Natural killer cell (primary cell): ENCODE measurements at places on chromosomes 6 and 20.
A peak's percentile ranks its signal among the peaks of the same experiment; 100 is the strongest.

DNA sequence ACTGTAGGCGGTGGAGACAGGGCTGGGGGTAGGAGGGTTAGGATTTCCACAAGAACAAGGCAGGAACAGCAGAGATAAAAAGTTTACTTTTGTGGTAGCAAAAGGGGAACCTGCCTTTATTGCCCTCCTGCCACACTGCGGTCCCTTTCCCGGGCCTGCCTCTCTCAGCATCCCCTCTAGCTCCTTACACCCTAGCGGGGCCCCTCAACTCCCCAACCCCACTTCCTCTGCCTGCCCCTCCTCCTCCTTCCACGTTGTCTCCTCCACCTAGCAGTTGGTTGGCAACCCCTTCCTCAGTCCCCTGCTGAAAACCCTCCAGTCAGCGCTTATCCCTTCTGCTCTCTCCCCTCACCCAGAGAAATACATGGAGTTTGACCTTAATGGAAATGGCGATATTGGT is 714 bp downstream of the AIF1 start:
- DNase-seq, result no peak

DNA sequence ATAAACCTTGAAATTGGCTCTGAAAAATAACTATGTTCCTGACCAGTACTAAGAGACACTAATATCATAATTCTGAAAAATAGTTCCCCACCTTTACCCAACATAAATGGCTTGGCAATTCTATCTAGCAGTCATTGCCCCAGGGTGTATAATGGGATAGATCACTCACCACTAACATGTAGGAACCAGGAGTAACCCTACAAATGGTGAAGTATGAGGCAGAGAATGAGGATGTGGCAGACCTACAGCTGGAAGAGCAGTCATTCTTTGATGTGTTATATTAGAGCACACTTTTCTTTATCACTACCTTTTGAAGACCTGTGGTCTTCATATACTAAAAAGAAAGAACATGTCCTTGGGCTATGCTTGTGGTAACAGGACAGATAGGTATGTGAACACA is 136.5 kb upstream of the SYNDIG1 start:
- no peak for DNase-seq

DNA sequence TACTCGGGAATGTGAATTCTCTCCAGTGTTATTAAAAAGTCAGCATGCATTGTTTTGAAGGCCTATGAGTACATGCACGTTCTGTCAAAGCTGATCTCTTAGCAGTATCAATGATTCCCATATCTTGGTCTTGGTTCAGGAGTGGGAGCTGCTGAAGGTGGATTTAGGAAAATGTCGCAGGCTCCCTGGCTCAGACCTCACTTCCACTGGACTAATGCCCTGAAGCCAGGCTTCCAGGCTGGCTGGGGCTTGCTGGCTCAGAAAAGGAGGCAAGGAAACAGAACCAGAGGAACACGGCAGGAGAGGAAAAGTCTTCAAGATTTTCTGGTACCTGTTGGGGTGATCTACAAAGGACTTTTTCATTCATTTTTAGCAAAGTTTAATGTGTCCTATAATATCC is 81.6 kb downstream of the OLIG3 start:
- no peak for DNase-seq

GRCh38 chr6:45654673-45655072 is 276.9 kb upstream of the SUPT3H start:
- no peak for DNase-seq

- no peak for DNase-seq
Measured at GRCh38 chr6:151808371-151809241, 1.1 kb downstream of the ESR1 start.

GRCh38 chr6:56076033-56076432 is 171.3 kb downstream of the COL21A1 start:
- DNase-seq, result no peak

DNA sequence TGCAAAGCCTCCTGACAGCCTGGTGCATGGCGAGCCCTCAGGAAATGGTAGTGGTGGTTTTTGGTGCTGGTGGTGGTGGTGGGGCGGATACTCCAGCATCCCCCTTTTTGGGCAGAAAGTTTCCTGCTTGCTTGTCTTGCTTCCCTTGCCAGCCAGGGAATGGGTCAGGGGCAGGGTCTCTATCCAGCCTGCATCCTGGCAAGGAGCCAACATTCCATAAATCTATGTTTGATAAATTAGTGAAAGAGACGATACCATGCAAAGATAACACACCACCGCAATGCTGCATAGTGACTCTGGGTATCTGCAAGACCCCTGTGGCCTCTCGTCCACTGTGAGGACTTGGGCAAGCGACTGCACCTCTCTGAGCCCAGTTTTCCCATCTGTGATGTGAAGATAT is 246.2 kb downstream of the LRFN2 start:
- DNase-seq, result no peak

DNA sequence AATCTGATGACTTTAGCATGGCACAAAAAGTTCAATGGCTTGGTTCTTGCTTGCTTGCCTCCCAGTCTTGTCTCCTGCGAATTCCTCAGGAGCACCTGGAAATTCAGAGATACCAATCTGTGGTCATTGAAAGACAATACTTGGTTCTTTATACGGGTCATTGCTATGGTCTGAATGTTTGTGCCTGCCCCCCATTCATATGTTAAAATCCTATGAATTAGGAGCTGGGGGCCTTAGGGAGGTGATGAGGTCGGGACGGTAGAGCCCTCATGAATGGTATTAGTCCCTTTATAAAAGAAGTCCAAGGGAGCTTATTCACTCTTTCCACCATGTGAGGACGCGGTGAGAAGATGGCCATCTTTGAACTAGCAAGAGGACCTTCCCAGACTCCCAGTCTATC is 721.8 kb downstream of the UTRN start:
- DNase-seq, result no peak

- DNase-seq, result no peak
Measured at GRCh38 chr6:72984981-72985665, 240.2 kb downstream of the KHDC1L start.

GRCh38 chr6:121881974-121882667 is 446.7 kb downstream of the GJA1 start:
- no peak for DNase-seq

GRCh38 chr6:104212977-104213668 is 646.6 kb downstream of the HACE1 start:
- DNase-seq, result no peak

- DNase-seq, result peak; percentile 44
Measured at GRCh38 chr6:154164397-154164796, 125.4 kb downstream of the OPRM1 start.

- DNase-seq, result no peak
Measured at GRCh38 chr20:44706301-44707017, 8.7 kb upstream of the CCN5 start.

GRCh38 chr6:116101790-116102189 is 1.1 kb downstream of the NT5DC1 start:
- DNase-seq, result no peak

GRCh38 chr6:7006515-7007191 is 101.1 kb upstream of the RREB1 start:
- no peak for DNase-seq

- no peak for DNase-seq
Measured at GRCh38 chr6:81252231-81252630, 500.2 kb downstream of the TENT5A start.

- no peak for DNase-seq
Measured at GRCh38 chr20:3802524-3803239, 6.6 kb downstream of the CDC25B start.

GRCh38 chr20:33400812-33401183 is 521 bp downstream of the CDK5RAP1 start:
- peak; percentile 38 for DNase-seq

DNA sequence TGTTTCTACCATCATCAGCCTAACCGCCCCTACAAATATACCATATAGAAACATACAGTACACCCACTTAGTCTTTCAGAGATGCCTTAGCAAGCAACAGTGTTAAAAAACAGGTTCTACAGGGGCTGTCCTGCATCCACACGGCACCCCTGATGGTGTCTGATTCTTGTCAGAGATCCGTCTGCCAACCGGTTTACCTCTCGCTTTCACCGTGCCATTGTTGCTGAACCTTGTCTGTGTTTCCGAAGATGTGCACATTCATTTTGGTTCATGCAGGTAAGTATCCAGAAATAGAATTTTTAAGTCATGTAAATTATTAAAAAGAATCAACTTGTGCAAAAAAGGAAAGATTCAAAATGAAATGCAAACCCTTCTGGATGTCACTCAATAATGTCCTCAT is 52.9 kb downstream of the EPHA7 start:
- no peak for DNase-seq

GRCh38 chr20:32164984-32165735 is 42.4 kb downstream of the PLAGL2 start:
- DNase-seq, result no peak

- no peak for DNase-seq
Measured at GRCh38 chr20:7505152-7505834, 435.0 kb downstream of the HAO1 start.

DNA sequence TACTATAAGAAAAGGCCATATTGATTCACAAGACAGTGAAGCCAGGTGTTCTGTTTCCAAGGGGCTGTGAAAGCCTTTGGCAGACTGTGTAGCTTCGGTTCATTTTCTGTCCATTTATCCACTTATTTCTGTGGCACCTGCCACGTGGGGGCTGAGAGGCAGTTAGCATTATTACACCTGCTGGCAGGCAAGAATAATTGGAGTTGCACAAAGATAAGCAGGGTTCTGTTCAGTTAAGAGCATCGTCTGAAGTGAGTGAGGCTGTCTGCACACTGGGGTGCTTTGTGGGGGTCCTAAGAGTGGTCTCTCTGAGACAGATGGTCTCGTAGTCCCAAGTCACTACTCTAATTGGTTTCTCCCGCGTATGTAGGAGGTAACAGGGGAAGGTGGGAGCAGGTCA is 60.6 kb upstream of the CCN6 start:
- DNase-seq, result no peak

- DNase-seq, result peak; percentile 93
Measured at GRCh38 chr6:33343953-33344611, 26.5 kb upstream of the ZBTB22 start.

DNA sequence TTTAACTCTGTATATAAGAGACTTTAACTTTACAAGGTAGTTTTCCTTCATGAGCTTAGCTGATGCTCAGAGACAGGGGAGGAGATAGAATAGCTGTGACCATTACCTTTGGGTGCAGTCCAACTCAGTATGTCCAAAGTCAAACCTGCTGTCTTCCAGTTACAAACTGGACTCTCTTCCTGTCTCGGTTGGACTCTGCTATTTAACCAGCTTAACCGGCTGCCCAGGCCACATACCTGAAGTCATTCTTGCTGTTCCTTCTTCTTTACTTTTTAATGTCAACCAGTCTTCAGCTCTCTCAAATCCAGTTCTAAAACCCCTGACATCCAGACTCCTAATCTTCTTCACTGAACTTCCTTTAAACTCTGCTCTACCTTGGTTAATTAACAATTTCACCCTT is 138.3 kb upstream of the TSHZ2 start:
- DNase-seq, result no peak

- DNase-seq, result no peak
Measured at GRCh38 chr6:26156850-26157250, 69.6 kb downstream of the HFE start.

DNA sequence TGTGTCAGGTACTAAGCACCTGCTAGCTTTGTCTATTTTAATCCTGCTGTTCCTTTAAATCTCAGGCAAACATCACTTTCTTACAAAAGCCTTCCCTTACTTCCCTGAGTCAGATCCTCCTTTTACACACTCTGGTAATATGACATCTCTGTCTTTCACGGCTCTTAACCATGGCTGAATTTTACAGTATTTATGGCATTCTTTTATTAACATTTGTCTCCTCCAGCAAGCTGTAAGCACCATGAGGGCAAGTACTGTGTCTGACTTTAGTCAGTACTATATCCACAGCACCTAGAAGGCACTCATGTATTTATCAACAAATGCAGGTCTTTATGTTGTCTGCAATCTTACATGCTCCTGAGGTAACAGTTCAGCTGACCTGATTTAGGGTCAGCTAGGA is 33.7 kb upstream of the HBS1L start:
- no peak for DNase-seq

DNA sequence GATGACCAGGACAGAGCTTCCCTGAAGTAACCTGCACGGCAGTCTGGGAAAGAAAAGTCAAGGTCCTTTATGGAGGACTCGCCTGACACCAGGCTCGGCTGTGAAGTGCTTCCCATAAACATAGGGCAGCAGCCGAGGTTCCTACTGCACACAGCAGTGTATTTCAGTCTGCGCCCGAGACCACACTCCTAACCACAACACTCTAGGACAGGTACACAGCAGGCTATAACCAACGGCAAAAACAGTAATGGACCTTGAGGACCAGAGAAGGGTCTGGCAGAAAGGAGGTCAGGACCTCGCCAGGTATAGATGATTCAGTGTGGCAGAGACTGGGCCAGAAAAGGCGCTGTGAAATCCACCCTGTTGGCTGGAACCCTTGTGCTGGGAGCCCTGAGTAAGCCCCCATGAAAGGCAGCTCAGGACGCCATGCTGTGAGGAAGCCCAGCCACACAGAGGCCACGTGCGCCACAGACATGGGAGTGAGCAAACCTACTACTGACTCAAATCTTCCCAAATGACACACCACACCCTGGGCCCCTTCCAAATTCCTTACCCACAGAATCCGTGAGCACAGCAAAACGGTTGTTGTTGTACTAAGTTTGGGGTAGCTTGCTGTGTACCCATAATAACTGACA is 129.6 kb upstream of the CST7 start:
- no peak for DNase-seq

GRCh38 chr6:14337152-14337551 is 219.6 kb downstream of the CD83 start:
- no peak for DNase-seq

- DNase-seq, result no peak
Measured at GRCh38 chr6:152085451-152085921, 278.0 kb downstream of the ESR1 start.

- DNase-seq, result no peak
Measured at GRCh38 chr6:169201985-169202384, 51.7 kb downstream of the THBS2 start.

DNA sequence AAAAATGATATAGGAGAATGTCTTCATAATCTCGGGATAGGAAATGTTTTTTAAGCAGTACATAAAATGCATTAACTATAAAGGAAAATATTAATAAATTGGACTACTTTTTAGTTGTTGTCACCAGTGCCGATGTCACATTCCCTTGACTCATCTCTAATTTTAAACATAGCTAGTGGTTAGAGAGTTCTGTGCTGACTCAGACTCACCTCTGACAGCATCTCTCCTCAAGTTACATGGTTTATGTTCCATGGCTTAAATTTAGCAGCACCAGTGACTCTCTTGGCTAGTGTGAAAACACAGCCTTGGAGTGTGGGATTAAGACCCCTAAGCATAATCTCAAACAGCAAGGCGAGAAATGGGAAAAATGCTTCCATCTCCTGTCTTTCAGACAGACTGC is 311.8 kb upstream of the MMS22L start:
- no peak for DNase-seq
